ENCODE measurements at places on chromosomes 3 and 15.

DNA sequence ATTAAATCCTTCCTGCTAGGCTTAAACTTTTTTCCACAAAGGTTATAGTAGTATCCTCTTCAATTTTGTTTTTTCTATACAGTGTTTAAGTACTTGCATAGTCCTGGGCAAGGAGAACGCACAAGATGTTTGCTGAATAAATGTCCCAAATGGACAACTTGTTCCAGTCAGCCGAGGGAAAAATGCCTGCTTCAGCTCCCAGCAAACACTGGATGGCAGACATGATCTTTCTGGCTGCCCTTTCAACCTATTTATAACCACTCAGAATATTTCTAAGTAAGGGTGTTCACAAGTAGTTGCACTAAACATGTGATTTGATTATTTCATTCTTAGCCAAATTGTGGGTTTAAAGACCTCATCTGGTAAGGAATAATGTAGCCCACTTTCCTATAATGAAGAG, 29.8 kb downstream of the GNB4 start:
- no peak for DNase-seq

DNA sequence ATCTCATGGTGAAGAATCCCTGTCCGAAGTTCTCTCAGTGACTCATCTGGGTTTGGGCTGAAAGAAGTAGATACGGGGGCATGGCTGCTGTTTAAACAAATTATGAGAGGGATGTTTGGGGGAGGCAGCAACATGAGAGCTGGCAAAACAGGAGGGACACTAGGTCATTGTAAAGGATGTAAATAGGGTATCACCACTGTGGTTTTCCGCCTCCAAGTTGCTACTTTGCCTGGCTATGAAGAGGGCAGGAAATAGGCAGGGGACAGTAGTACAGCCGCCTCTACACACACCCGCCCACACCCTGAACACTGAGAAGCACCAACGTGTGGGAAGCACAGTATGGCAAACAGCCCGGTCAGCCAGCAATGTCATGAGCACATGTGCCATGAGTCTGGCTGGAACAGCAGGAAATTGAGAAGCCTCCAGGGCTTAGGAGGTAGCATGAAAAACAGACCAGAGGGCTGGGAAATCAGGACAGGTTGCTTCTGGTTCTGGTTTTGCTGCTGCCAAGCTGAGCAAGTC, 17.1 kb downstream of the HEXA start:
- DNase-seq, result no peak

DNA sequence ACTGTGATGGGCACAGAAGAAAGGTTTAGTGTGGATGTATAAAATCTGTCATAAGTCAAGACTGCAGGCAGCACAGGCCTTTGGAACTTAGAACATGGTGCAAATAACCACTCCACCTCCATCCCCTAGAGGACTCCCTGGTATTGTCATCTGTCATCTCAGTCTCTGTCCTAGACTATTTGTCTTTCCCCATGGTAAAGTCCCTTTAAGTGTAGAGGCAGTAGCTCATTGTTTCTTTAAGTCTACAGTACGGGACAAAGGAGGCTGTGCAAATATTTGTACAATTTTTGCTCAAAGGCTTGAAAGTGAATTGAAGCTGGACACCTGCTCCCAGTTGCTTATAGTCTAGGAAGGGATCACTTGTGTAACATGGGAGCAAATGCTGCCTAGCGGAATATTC, 3.2 kb upstream of the PXYLP1 start:
- DNase-seq, result no peak

- DNase-seq, result no peak
These were observed 43.0 kb downstream of the FBN1 start for GRCh38 chr15:48602358-48603122.

DNA sequence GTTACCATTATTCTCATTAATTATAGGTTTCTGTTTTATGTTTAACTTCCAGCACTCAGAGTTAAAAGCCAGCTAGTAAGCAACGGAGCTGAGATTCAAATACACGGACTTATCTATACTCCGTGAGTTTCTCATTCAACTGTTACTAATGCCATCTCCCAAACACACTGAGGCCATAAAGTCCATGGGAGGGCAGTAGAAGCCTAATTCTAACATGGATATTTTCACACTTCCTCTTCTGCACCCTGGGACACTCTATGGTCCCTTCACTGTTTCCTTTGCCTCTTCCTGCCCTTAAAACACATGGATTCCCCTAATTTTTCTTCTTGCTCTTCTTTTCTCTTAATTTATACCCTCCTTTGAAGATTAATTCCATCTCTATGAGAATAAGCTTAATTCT, 245.0 kb downstream of the KLF13 start:
- DNase-seq, result no peak
